Naive thymus-derived CD4-positive, alpha-beta T cell (primary cell): ENCODE measurements at places on chromosomes 16 and 17. TPM values are rescaled to one million over a fixed set of nuclear protein-coding genes. Genes with fewer than 3 reads are reported as not detected.

Gene KRTAP1-1
- total RNA-seq: not detected

Gene CDH8
- 0.63 TPM in 1 of 2 replicates, not detected in the other for total RNA-seq

Gene MPP3
- total RNA-seq: 1.4 TPM

Gene MFSD6L
- not detected for total RNA-seq

Gene IKZF3
- 55.5 TPM for total RNA-seq

Gene WNT9B
- total RNA-seq: not detected

DNA sequence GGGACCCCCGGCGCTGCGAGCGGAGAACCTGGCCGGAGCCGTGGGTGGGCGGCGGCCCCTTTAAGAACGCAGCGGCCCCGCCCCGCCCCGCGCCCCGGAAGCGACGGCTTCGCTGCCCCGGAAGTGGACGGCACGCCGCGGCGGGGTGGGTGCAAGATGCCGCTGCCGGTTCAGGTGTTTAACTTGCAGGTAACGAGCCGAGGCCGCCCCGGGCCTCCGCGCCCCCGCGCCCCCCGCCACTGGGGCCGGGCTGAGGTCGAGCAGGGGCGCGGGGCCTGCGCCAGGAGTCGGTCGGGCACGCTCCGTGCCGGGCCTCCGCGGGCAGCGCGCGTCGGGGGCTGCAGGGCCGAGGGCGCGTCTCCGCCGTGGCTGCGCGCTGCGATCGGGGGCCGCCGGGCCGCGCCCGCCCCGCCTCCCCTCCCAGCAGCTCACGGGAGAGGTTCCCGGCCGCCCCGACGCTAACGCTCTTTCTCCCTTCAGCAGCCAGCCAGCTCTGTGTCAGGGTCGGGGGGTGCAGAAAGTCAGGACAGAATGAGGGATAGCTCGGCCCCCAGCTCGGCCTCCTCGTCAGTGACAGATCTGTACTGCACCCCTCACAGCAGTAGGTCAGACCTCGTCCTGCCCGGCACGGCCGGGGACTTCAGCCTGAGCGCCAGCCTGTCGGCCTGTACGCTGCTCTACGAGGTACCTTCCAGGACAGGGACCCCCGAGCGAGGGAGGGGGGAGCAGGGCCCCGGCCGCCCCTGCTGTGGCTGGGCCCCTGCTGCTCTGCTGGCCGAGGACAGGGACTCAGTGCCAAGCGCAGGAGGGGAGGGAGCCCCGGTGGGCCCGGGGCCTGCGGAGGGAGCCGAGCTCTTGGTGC is at the start of the genes GPS1 and RFNG:
TSS of gene GPS1 (plus strand) at position 123 of the 862 bp plus-strand sequence. CDS start at position 157, 34 bp downstream.
TSS of gene RFNG (minus strand) at position 36 of the 862 bp plus-strand sequence. CDS start 45 bp downstream, outside the sequence.
- DNase-seq: peak; percentile 68
- H3K27ac ChIP-seq: peak within 1 kb of the TSS; percentile 72
- peak within 1 kb of the TSS; percentile 74 for H3K4me3 ChIP-seq
- H3K27me3 ChIP-seq: no peaks in the 10 kb centered on the region
- H3K4me1 ChIP-seq: peaks cover 18% of the 10 kb centered on the region

DNA sequence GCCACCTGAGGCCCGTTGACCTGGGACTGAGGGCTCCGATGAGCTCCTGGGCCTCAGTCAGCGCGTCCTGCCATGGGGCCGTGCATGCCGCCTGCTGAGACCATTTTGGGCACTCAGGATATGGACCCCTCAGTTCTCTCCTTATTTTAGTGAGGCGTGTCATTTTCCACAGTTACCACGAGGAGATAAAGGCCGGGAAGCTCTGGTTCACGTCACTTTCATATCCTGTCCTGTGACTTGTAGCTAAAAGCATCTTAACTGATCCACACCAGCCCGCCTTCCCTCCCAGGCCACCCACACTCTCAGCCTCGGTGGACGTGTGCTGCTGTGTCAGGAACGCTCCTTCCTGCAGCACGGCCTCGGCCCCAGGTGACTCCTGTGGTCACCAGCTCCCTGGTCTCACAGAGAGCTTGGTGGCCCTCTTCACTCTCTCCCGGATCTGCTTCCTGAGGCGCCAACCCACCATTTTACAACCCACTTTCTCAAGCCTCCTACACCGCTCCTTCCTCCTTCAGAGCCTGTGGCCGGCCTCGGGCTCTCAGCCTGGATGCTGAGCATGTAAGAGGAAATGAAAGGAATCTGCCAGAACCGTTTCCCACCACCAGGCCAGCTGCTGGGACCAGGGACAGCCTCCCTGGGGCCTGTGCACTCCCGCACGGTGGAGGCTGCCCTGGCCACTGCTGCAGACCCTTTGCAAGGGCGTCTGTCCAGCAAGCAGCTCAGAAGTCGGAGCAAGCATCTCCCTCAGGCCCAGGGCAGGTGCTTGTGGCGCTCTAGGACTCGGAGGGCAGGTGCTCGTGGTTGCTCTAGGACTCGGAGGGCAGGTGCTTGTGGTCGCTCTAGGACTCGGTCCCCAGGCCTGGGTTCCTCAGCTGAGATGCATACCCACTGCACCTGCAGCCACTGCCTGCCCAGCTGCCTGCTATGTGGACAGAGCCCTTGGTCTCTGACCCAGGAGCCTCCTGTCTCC is 23.9 kb upstream of the FASN start:
- no peaks in the 10 kb centered on the region for H3K27me3 ChIP-seq
- peaks cover 70% of the 10 kb centered on the region for H3K4me1 ChIP-seq
- no peak overlapping the region for H3K4me3 ChIP-seq
- no peak for DNase-seq

DNA sequence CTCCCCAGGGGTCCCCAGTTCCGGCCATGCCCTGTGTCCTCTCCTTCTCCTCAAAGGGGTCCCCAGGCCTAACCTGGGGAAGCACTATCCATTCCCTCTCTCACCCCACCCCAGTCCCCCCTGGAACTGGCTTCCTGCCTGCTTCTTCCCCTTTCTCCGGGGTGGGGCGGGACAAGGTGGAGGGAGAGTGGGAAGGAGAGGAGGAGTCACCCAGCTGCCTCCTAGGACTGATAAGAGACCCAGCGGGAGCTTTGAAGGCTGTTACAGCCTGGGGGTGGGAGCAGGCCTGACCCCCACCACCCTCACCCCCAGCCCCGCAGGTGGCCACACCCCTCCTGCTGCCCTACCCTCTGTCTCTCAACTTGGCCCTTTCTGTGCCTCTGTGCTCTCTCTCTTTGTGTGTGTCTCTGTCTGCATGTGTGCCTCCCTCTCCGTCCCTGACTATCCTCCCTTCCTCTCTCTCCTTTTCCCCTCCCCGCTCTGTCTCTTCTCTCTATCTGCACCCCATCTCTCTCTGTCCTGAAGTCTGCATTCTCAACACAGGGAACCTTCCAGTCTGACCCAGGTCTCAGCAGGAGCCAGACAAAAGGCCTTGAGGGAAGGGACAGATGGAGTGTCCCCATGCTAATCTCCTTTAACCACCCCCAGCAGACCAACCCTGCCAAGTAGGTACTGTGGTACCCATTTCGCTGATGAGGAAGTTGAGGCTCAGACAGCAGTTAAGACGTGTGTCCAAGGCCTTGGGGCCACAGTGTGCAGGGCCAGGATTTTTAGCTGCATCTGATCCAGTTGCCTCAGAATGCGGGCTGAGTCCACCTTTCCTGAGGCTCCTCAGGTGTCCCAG is 66.1 kb downstream of the RAB11FIP4 start:
- H3K4me3 ChIP-seq: no peak overlapping the region
- no peak overlapping the region for H3K27ac ChIP-seq
- no peak for DNase-seq
- no peaks in the 10 kb centered on the region for H3K36me3 ChIP-seq

- no peak overlapping the region for H3K27ac ChIP-seq
- no peaks in the 10 kb centered on the region for H3K27me3 ChIP-seq
- no peak for DNase-seq
- H3K4me1 ChIP-seq: peaks cover 8% of the 10 kb centered on the region
- no peak overlapping the region for H3K4me3 ChIP-seq
- no peaks in the 10 kb centered on the region for H3K36me3 ChIP-seq
These were observed 50.5 kb upstream of the KDM8 start for GRCh38 chr16:27152801-27153200.

- no peak for DNase-seq
- no peaks in the 10 kb centered on the region for H3K36me3 ChIP-seq
- H3K27me3 ChIP-seq: no peaks in the 10 kb centered on the region
- H3K4me1 ChIP-seq: no peaks in the 10 kb centered on the region
These were observed 29.4 kb downstream of the RBFOX3 start for GRCh38 chr17:79581324-79581932.
